ENCODE measurements at places on chromosomes 4 and X.

DNA sequence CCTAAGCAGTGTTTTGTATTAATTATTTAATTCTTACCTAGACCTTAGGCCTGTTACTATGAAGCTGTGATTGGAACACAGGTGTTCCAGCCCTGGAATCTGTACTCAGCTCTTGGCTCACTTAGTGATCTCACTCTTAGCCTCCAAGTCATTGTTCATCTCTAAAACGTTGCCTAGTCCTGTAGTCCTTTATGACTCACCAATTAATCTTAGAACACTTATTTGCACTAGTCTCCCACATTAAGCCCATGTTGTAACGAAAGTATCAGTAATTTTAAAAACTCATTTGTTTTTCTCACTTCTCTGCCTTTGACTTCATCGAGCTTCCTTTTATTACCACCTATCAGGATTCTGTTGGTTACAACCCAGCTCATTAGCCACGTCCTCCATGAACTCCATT lies 1224.7 kb upstream of the TENM3 start:
- no peak for DNase-seq

DNA sequence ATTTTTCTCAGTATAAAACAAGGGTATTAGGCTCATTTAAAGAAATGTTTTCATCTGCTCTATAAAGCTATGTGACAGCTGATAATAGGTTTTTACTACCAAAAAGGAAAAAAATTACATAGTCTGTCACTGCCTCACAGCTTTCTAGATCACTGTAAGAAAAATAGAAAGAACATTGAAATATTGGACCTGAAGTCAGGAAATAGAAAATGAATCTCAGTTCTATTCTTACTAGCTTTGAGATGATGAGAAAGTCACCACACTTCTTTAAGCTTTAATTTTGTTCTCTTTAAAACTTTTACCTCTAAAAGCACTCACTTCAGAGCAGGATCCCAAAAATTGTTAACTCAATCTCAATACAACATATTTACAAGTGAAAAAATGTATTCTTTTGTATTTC lies 45.3 kb upstream of the CAMK2D start:
- DNase-seq, result no peak

DNA sequence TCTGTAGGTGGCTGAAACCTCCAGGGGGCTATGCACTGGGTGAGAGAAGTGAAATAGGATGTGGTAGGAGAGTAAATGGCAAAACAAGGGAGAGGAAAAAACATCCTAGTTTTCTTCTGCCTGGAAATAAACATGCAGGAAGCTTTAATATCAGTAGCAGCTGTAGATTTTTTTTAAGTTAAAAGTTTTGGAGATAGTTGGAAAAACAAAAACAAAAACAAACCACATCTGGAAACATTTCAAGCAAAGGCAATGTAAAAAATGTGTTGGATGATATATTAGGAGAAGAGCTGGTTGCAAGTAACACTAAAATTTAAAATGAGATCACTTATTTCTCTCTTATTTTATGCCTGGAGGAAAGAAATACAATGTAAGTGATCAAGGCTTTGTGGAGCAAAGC lies 388.0 kb downstream of the SPRY1 start:
- no peak for DNase-seq

GRCh38 chr4:94634271-94634670 lies 123.5 kb upstream of the BMPR1B start:
- DNase-seq, result no peak

GRCh38 chr4:130257271-130257670 lies 1161.3 kb downstream of the C4orf33 start:
- no peak for DNase-seq

- no peak for DNase-seq
Measured at GRCh38 chr4:109979920-109980717, 67.4 kb downstream of the EGF start.

DNA sequence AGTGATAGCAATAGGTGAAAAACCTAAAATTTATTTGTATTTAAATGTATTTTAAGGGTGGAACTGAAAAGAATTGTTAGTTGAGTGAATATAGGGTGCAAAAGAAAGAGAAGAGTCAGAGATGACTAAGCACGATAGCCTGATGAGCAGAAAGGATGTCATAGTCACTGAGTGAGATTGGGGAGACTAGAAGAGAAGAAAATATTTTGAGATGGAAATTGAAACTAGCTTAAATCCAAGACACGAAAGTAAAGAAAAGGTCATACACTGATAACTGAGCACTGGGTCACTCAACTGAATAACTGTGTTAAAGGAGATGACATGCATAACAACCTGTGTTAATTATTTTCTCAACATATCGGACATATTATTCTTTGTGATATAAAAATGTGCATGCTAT lies 55.5 kb downstream of the SPANXN4 start:
- no peak for DNase-seq

- DNase-seq, result no peak
Measured at GRCh38 chr4:122170775-122171174, 18.6 kb downstream of the BLTP1 start.

DNA sequence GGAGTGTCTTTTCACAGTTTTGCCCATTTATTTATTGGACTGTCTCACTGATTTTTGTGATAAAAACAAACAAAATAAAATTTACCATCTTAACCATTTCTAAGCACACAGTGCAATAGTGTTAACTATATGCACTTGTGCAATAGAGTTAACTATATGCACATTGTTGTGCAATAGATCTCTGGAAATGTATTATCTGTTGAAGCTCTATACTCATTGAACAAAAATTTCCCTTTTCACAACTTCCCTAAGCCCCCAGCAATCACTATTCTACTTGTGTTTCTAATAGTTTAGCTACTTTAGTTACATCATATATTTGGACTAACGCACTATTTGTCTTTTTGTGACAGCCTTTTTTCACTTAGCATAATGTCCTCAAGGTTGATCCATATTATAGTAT lies 59.7 kb upstream of the BEX4 start:
- no peak for DNase-seq

GRCh38 chrX:133399411-133399810 lies 15.9 kb downstream of the GPC4 start:
- DNase-seq, result no peak

- no peak for DNase-seq
Measured at GRCh38 chr4:181193131-181193930, 1049.9 kb upstream of the TENM3 start.

- no peak for DNase-seq
Measured at GRCh38 chrX:13894888-13895565, 78.1 kb upstream of the GPM6B start.

- DNase-seq, result no peak
Measured at GRCh38 chrX:104118765-104119164, 6.4 kb downstream of the ZCCHC18 start.

- DNase-seq, result no peak
Measured at GRCh38 chrX:27889878-27890277, 82.1 kb downstream of the MAGEB10 start.

- no peak for DNase-seq
Measured at GRCh38 chr4:183202523-183202922, 103.5 kb downstream of the WWC2 start.

DNA sequence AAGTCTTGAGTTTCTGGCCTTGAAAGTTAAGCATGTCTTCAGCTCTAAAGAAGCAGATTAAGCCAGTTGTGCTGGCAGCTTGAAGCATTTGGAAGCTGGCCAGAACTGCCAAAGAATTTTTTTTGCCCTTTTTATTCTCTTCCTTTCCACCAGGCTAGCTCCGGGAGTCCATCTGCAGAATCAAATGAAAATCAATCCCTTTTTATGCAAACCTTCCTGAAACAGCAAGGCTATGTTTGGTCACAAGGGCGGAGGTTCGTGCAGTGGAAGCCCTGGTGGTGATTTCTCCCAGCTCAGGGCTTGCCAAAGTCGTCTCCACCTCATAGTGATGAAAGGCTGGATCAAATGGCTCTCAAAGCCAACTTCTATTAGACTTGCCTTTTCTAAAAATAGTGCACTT lies 21.6 kb upstream of the C4orf54 start:
- no peak for DNase-seq

DNA sequence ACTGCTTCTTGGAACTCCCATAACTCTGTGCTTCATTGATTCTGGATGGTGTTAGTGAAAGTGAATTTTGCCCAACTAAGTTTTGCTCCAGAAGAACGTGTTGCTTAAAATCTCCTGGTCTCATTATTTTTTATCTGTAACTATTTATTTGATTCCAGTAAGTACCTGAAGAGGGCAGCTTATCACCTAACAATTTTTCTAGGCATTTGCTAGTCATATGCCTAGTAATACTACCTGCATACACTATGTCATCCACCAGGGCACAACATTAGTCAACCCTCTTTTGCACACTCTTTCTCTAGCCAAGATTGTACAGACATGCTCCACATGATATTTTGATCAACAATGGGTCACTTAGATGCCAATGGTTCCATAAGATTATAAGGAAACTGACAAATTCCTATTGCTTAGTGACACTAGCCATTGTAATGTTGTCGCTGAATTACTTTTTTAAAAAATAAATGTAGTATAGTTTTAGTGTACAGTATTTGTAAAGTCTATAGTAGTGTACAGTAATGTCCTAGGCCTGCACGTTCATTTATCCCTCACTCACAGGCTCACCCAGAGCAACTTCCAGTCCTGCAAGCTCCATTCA lies 499.9 kb upstream of the AADAT start:
- DNase-seq, result no peak

DNA sequence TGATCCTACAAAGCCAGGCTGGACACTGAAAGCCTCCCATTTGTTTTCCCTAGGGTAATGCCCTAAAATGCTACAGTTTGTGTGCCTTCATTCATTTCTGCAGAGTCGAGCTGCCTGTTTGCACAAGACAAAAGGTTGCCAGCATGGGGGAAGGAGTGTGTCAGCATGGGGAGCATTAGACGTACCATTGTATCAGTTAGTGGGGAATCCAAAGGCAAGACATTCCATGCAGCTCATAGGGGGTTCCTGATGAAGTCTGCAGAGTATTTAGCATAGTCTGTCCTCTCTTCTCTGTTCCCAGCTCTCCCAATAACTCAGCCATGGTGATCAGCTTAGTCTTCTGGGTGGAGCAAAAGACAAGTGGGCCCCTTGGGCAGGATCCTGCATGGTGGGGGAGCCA lies 276.9 kb upstream of the PCDH7 start:
- DNase-seq, result no peak

DNA sequence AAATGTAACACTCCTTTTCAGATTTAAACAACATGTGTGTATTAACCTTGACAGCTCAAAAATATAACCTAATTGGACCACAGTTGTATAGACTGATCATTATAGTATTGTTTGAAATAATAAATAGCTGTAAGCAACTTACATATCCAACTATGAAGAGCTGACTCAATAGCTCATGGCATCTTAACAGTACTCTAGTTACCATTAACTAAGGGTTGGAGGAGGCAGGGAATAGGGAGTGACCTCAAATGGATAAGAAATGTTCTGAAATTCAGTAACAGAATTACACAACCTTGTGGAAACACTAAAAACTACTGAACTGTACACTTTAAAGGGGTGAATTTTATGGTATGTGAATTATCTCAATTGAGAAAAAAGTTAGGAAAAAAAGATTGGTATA lies 136.5 kb upstream of the CPEB2 start:
- DNase-seq, result no peak

GRCh38 chr4:48197643-48198237 lies 63.7 kb upstream of the TXK start:
- no peak for DNase-seq

DNA sequence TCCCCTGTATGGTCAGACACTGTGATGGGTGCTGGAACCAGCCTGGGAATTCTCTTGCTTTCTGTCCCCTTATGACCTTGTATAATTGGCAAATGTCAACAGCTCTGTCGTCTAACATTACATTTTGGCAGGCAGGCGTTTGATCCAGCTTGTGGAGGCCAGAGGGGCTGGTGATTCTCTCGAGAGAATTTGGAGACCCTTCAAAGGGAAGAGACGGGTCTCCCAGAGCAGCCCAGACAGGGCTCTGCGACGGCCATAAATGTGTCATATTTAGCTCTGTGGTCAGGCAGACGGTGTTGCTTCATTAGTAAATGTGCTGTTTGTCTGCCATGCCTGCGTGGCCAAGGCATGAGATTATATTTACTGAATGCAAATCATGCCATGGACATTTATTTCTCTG lies 68.7 kb downstream of the SORCS2 start:
- DNase-seq, result no peak

DNA sequence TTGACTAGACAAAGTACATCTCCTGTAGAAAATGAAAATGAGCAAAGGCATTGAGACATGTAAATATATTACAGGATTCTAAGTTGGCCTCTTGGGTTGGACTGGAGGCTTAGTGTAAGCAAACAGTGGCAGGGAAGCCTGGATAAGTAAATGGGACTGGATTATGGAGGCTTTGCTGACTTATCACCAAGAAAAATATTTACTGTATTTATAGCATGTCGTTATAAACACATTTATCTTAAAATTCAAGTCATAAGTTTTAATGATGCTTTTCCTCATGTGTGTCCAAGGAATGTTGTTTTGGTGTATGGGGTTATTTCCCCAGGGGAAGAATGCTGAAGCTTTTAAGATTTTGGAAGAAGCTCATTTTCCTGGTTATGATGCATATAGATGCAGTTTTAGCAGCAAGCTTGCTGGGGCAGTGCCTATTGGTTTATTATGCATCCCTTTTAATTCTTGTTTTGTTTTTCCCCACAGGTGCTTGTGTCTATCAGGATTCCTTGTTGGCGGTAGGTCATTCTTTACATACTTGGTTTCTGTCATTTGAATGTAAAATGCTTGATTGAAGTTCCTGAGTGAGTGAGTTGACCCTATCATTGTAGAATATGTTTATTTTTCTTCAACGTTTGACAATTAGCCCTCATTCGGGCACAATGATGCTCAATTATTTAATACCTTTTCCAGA lies 8.5 kb downstream of the FRAS1 start:
- DNase-seq, result no peak

DNA sequence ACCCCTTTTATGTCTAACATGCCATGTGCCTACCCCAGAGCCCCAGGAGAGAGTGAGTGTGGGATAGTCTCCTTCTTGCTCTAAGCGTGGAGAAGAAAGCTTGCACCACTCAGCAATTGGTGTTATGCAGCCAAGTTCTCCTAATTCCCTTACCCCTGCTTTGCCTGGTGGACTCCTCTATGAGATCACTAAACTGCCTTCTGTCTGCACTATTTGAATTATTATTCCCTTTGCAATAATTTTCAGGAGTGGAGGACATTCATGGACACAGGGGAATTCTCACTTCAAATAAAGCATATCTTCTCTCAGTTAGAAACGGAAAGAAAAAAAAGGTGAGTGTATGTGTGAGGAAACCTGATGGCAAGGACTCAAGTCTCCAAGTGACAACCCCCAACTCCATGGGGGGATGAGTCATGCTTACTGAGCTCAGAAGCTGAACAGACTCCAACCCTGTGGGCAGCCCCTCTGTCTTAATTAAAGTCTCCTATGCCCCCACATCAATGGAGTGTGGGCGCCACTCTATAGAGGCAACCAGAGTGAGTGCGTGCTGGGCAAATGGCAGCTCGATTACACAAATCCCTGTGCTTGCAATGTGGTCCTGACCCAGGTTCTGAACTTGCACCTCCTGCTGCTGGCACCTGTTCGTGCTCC lies 381.9 kb downstream of the RAB28 start:
- no peak for DNase-seq

DNA sequence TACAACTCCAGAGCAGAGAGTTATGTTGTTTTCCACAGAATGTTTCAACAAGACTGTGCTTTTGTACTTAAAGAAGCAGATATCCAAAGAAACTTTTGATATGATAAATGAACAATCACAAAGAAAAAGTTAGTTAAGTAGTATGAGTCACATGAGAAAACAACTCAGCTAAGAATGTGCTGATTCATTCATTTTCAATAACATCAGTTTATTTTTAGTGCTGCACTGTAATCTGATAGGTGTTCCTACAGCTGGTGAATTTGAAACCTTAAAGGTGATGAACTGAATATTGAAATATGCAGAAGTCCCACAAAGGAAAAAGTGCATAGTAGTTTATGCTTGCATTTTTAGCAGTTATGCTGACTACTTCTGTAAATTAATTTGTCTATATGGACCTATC lies 180.3 kb upstream of the TENM3 start:
- no peak for DNase-seq
